H1 (cell line): ENCODE measurements at places on chromosomes 4 and X.

GRCh38 chr4:8545439-8545765 lies 34.8 kb upstream of the GPR78 start:
- peaks cover 2% of the 10 kb centered on the region; the same call in 1 of the 2 replicates for H3K4me1 ChIP-seq
- no peaks in the 10 kb centered on the region for H3K27me3 ChIP-seq
- DNase-seq: no peak
- no peak overlapping the region for H3K27ac ChIP-seq
- H3K36me3 ChIP-seq: no peaks in the 10 kb centered on the region

GRCh38 chr4:153348006-153348405 lies 3.5 kb downstream of the MND1 start:
- no peaks in the 10 kb centered on the region; the same call in 1 of the 2 replicates for H3K4me1 ChIP-seq
- DNase-seq: no peak
- H3K4me3 ChIP-seq: no peak overlapping the region
- no peaks in the 10 kb centered on the region; the same call in 1 of the 2 replicates for H3K36me3 ChIP-seq
- no peak overlapping the region for H3K27ac ChIP-seq

DNA sequence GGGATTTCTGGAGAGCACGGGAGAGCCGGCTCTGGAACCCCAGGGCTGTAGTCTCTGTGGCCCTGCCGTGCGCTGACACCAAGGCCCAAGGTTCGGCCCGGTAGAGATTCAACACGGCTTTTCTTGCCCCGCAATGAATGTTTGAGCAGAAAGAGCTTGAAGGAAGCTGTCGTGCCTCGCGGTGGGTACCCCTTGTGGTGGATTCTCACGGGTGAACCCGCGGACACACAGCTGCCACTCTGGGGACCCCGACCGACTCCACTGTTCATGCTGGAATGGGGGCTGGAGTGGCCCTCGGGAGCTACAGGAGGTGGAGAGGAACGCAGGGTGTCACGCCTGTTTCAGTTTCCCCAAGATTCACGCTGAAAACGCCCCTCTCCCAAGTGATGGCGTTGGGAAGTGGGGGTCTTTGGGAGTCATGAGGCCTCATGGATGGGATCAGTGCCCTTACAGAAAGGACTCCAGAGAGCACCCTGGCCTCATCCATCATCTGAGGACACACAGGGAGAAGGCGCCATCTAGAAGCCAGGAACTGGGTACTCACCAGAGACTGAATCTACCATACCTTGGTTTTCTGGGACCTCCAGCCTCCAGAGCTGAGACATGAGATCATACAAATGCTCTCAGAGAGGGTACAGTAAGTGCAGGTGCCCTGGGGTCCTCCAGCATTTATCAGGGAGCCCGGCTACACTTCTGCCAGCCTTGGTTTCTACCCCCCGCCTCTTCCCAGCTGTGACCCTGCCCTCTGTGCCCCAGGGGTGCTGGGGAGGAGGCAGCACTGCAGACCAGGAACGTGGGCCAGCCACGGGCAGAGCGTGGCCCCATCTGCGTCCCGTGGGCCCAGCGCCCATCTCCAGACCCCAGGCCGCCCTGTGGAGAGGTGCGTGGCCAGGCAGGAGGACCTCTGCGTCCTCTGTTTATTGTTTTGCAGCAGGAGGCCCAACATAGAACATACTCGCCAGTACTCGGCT lies 6.4 kb downstream of the SLC25A6 start:
- no peak overlapping the region for H3K4me3 ChIP-seq
- H3K4me1 ChIP-seq: peaks cover 2% of the 10 kb centered on the region
- no peak overlapping the region for H3K27ac ChIP-seq
- peaks cover 63% of the 10 kb centered on the region for H3K36me3 ChIP-seq

GRCh38 chrX:115018040-115018647 lies 728 bp upstream of the IL13RA2 start:
- no peak overlapping the region for H3K4me3 ChIP-seq
- no peak for DNase-seq

DNA sequence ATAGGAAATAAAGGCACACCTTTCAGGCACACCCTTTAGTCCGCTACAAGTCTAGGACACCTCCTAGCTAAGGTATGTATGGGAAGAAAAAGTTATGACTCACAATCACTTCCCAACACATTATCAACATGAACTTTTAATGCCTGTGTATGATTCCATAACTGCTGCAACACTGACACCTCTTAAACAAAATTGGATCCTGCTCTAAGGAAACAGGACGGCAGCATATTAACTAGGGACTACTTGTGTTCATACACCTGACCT lies 2.4 kb upstream of the PPP3CA start:
- no peaks in the 10 kb centered on the region for H3K36me3 ChIP-seq
- DNase-seq: no peak
- H3K4me1 ChIP-seq: peaks cover 2% of the 10 kb centered on the region
- no peak overlapping the region for H3K4me3 ChIP-seq

GRCh38 chr4:189613207-189613606 lies 327.5 kb upstream of the FRG1 start:
- no peaks in the 10 kb centered on the region for H3K4me1 ChIP-seq
- no peak overlapping the region for H3K27ac ChIP-seq
- no peak overlapping the region for H3K4me3 ChIP-seq

DNA sequence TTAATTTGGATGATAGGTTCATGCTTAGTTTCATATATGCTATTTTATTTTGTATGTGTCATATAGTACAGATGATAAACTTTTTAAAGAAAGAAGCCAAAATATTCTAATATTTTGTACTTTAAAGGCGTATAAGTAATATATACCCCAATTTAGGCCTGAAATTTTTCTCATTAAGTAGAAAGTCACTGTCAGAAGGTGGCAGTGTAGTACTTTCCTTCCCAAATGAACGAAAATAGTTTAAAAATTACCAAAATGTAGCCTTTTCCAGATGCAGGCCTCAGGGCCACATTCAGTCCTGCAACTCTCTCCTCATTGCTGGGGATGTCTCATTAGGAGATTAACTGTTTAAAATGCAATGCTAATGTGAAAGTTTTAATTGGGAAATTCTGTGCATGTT lies 1263.6 kb downstream of the C4orf33 start:
- H3K36me3 ChIP-seq: no peaks in the 10 kb centered on the region
- no peak overlapping the region for H3K4me3 ChIP-seq
- DNase-seq: no peak
- H3K27ac ChIP-seq: no peak overlapping the region
- no peaks in the 10 kb centered on the region; the same call in 1 of the 2 replicates for H3K4me1 ChIP-seq

- no peaks in the 10 kb centered on the region for H3K36me3 ChIP-seq
- no peak for DNase-seq
- no peaks in the 10 kb centered on the region for H3K27me3 ChIP-seq
- no peaks in the 10 kb centered on the region for H3K4me1 ChIP-seq
- no peak overlapping the region for H3K4me3 ChIP-seq
- no peak overlapping the region for H3K27ac ChIP-seq
Measured at GRCh38 chr4:56892691-56893090, 15.0 kb upstream of the REST start.

- no peak overlapping the region for H3K4me3 ChIP-seq
- no peaks in the 10 kb centered on the region for H3K4me1 ChIP-seq
- H3K27me3 ChIP-seq: no peaks in the 10 kb centered on the region
- H3K36me3 ChIP-seq: no peaks in the 10 kb centered on the region
- no peak for DNase-seq
- H3K27ac ChIP-seq: no peak overlapping the region
Measured at GRCh38 chr4:69601065-69601464, 38.4 kb downstream of the UGT2A2 start.

- H3K4me1 ChIP-seq: no peaks in the 10 kb centered on the region; the same call in 1 of the 2 replicates
- DNase-seq: no peak
- H3K4me3 ChIP-seq: no peak overlapping the region
Measured at GRCh38 chrX:14363728-14364127, 165.6 kb upstream of the GLRA2 start.

DNA sequence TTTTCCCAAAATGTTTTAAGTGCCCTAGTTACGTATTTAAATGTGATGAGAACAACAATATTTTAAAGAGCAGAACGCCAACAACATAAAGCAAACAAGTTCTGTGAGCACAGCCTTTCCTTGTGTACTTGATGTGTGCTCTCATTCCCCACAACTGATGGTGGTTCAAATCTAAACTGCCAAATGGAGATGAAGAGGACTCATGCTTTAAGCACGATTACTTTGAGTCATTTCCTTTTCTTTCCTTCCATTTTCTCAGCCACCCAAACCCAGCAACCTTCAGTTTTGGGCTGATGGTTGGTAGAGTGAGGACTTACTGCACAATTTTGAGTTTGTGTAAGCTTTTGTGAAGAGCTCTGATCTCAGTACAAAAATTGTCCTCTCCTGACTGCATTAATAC lies 1.7 kb downstream of the NSD2 start:
- no peaks in the 10 kb centered on the region for H3K36me3 ChIP-seq
- H3K27ac ChIP-seq: no peak overlapping the region
- H3K4me1 ChIP-seq: peaks cover 9% of the 10 kb centered on the region; the same call in 1 of the 2 replicates
- no peak for DNase-seq

DNA sequence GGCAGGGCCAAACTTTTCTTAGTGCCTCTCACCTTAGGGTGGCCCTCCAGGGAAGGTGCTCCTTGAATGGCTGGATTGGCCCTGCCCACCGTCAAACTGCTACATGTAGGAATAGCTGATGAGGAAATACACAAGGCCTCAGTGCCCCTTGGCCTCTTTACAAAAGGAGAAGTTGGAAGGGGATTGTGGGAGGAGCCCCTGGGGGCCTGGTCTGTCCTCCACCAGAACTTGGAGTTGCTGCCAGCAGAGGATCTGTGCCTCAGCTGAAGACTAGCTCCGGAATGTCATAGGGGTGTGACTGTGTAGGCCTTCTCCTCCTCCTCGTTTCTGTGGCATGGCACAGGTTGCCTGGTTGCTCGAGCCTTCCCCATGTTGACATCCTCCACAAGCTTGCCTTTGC lies 142.7 kb downstream of the AMMECR1 start:
- no peak for DNase-seq
- H3K36me3 ChIP-seq: no peaks in the 10 kb centered on the region
- no peaks in the 10 kb centered on the region for H3K27me3 ChIP-seq
- no peaks in the 10 kb centered on the region for H3K4me1 ChIP-seq

DNA sequence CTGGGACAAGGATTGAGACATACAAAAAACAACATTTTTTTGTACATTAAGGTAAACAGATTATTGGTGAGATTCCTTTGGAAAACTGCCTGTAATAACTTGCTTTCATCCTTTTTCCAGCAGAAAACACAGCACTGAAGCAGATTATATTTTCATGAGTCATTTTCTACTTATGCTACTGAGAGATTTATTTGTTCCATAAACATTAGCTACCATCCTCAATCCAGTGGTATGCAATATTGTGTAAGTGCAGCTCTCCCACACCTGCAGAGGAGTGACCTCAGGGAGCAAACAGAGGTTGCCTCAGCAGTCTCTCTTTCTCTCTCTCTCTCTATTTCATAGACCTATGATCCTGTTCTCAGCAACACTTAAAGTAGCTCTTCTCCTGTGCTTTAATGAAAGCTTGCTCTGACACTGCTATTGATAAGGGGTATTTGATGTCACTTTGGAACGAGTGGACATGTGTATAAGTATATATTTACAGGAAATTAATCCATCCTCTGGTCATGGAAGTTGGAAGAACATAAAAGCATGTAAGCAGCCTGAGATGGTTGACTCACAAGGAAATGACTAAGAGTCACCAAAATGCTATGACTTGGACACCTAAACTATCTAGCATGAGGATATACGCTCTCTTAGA lies 163.7 kb upstream of the SPANXC start:
- no peak for DNase-seq
- H3K36me3 ChIP-seq: no peaks in the 10 kb centered on the region
- no peaks in the 10 kb centered on the region for H3K27me3 ChIP-seq
- no peak overlapping the region for H3K4me3 ChIP-seq
- no peaks in the 10 kb centered on the region for H3K4me1 ChIP-seq

GRCh38 chr4:134533068-134533467 lies 331.5 kb upstream of the PABPC4L start:
- peaks cover 2% of the 10 kb centered on the region for H3K4me1 ChIP-seq
- no peaks in the 10 kb centered on the region for H3K27me3 ChIP-seq
- no peak overlapping the region for H3K4me3 ChIP-seq
- no peak overlapping the region for H3K27ac ChIP-seq
- no peak for DNase-seq

DNA sequence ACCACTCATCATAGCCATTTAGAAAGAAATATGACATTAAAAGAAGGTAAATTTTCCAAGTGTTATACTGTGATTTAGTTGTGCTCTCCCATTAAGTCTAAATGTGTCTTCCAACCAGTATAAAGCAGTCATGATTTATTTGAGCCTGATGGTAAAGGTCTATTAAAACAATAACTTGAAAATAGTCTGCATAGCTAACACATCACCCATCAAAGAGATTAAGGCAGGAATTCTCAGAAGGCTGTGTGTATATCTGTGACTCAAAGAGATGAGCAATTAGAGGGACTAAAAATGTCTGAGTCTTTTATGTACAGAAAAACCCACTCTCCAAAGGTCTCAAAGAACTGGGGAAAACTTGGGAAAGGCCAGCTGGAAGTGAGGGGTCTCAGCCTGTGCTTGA lies 70.3 kb upstream of the IQCM start:
- H3K4me1 ChIP-seq: no peaks in the 10 kb centered on the region
- H3K4me3 ChIP-seq: no peak overlapping the region
- no peaks in the 10 kb centered on the region for H3K27me3 ChIP-seq
- DNase-seq: no peak

DNA sequence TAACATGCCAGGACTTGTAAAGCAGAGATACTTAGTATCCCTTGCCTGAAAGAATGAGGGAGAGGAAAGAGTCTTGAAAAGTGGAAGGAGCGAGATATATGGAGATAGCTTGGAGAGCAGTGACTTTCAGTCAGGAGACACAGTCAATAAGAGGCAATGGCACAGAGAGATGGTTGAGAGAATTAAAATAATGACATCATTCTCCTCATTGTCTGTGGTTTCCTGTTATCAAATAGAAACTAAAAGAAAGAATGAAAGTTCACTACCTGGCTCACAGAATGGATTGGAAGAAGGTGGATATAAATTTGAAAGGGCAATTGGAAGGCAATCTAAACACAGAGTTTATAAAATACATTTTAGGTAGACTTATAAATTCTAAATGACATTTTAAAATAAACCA lies 760.2 kb upstream of the AADAT start:
- H3K27me3 ChIP-seq: no peaks in the 10 kb centered on the region
- no peaks in the 10 kb centered on the region for H3K4me1 ChIP-seq
- no peak for DNase-seq
- H3K27ac ChIP-seq: no peak overlapping the region
- no peak overlapping the region for H3K4me3 ChIP-seq

- no peak overlapping the region; the same call in 1 of the 2 replicates for H3K27ac ChIP-seq
- H3K4me1 ChIP-seq: no peaks in the 10 kb centered on the region; the same call in 1 of the 2 replicates
- H3K36me3 ChIP-seq: peaks cover 21% of the 10 kb centered on the region
Measured at GRCh38 chrX:53223068-53223693, 1.8 kb downstream of the KDM5C start.

GRCh38 chrX:15956681-15957080 lies 102.1 kb upstream of the AP1S2 start:
- DNase-seq: no peak
- H3K27me3 ChIP-seq: no peaks in the 10 kb centered on the region
- H3K27ac ChIP-seq: peak overlapping the region; percentile 45; the same call in 1 of the 2 replicates
- H3K4me3 ChIP-seq: no peak overlapping the region
- H3K36me3 ChIP-seq: no peaks in the 10 kb centered on the region
- no peaks in the 10 kb centered on the region for H3K4me1 ChIP-seq
